ENCODE measurements at places on chromosomes 4 and X.
A peak's percentile ranks its signal among the peaks of the same experiment; 100 is the strongest.

DNA sequence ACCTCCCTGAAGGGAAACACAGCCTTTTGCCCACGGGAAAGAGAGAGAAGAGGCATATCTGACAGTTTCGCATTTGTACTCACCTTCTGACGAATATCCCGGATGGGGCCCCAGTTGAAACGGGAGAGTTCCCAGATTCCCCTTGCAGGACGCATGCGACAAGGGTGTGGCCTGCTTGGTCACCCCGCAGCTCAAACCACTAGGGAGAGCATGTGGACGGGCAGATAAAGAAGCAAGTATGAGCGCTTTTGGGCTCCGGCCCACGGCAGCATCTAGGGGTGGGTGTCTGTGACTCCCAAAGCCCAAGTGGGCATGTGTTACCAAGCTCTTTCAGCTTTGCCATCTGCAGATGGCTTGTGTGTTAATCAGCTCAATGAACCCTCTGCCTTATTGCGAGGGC lies 70.1 kb upstream of the MED14 start:
- DNase-seq, result no peak

DNA sequence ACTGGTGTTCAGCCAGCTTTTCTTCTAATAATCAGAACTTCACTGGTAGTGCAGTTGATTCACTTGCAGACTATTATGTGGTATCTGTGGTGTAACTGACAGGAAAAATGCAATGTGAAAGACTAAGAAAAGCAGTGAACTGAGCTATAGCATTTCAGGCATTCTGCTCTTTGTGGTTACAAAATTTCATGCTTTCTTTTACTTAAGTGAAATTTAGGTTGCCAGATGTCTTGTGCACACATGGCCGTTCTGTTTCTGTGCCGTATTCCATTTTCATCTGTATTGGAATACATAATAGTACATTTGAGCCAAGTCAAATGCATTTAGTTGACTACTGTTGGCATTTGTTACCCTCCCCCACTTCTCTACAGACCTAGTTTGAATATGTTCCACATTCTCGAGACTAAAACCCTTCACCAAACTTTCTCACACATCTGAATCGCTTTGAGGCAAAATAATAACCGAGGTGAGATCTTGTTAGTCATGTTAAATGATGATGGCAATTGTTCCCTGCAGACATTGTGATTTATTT lies 8.2 kb downstream of the RTL3 start:
- no peak for DNase-seq

- no peak for DNase-seq
These were observed 73.3 kb downstream of the CRLF2 start for GRCh38 chrX:1139185-1139500.

GRCh38 chr4:125781651-125782050 lies 466.9 kb downstream of the FAT4 start:
- DNase-seq, result no peak

DNA sequence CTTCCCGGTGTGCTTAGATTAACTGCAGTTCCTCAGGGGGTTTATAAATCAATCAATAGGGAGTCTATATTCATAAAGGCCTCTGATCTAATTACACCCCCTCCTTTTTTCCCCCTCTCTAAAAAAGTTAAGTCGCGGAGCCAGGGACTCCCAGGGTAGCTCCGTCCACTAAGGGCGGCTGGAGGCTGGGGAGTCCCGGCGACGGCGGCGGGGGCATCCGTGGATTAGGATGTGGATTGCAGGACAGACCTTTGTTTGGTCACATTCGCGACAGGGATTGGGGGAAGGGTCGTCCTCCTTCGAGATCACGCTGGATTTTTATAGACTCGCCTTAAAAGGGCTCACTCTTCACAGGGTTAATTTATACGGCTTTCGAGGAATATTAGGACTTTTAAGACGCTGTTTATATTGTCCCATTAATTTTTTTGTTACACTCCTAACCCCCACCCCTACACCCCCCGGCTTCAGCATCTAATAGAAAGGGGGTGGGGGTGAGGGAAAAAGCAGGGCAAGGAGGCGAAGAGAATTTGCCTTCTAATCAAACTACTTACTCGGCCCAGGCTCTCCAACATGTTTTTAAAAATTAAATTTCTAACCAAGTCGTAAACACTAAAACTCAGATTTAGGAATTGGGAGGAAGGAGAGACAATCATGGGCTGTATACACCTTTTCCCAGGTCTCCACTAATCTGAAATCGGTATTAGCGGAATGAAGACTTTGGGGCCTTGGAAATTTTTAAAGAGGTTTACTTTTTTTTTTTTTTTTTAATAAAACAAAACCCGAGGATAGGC lies 8.5 kb downstream of the PITX2 start:
- no peak for DNase-seq

- DNase-seq, result no peak
These were observed 18.2 kb downstream of the RAI2 start for GRCh38 chrX:17842769-17843525.

GRCh38 chr4:128571747-128572146 lies 237.8 kb upstream of the JADE1 start:
- DNase-seq, result no peak

GRCh38 chrX:133834771-133835170 lies 150.6 kb downstream of the GPC3 start:
- DNase-seq, result no peak

DNA sequence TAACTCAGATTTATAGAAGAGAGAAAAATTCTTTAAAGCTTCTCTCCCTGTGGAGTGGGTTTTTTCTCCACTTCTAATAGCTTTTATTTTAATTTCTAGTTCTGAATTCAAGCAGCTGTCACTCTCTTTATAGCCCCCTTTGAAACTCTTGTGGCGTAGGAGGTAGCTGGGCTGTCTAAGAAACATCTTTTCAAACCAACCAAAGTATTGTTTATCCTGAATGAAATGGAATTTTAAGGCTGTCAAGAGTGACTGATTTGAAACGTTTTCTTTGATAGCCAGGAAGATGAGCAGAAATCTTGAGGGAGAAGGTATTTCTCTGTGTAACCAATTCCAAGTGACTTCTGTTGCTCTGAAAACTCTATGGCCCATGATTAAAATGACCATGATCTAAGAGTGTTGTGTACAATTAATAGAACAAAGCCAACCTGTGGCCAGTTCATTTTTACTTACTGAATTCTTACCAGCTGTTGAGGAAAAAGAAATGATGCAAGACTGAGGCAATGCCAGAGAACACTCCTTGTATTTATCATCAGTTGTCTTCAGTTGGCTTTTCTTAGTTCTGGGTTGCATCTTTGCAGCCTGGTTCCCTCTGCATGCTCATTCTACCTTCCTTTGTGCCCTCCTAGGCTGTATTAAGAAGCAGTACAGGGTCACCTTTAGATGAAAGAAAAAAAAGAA lies 298.4 kb downstream of the ARHGAP10 start:
- no peak for DNase-seq

DNA sequence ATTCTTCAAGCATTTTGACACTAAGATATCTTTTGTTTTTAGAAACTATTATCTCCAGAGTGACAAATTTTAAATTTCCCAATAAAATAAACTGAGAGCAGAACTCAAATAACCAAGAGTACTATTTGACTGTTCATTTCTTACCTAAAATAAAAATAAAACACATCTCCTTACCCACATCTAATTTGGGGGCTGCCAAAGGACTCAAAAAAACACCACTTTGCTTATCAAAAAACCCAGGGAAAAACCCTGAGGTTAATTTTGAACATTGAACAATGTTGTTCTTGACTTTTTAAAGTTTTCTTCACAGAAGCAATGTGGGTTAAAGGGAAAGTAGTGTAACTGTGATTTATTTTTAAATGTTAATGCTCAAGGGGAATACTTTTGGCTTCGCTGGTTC lies 243.0 kb upstream of the HHIP start:
- no peak for DNase-seq

DNA sequence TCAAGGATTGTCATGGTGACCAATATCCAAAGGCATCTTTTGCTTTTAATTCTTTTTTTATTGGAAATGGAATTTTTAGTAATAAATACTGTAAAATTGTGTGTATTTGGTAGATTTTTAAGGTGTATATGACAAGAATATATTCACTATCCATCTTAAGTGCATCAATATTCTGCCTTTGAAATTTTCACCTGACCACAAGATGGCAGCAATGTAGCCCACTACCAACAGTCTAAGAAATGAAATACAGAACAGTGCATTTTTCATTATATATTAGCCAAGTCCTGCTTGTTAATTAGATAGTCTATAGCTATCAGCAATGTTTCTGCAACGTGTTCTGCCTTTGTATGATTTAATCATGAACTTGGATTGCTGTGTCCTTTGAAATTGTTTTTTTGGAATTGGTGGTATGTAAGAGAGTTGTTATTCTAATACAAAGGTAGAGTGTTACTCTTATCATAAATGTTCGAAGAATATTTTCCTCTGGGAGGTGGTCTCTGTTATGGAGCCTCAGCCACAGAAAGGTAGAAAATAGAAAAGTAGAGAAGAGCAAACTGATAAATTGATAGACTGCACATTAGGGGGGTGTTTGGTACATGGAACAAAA lies 38.2 kb downstream of the HPGDS start:
- DNase-seq, result no peak

- DNase-seq, result peak; percentile 55
These were observed 5.4 kb upstream of the CCDC120 start for GRCh38 chrX:49053223-49054072.

DNA sequence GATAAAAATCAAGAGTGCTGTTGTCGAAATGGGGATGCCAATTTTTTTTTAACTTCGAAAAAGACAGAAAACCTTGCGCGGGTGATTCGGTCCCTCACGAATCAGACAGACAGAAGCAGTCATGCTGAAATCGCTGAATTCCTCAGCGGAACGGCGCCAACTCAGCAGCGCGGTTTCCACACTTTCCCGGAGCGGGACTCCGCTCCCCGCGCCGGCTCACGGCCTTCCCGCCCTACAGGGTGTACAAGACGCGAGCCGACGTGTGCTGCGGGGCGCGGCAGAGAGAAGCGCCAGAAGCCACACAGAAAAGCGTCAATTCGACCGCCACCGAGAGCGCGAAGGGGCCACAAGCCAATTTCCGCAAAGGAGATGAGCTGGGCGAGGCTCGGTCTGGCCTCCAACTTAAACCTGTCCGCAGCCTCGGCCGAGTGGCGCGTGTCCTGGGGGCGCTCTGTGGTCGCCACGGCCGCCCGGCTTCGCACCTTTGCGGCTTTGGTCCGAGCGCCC lies 1.3 kb downstream of the NEXMIF start:
- peak; percentile 0 for DNase-seq

DNA sequence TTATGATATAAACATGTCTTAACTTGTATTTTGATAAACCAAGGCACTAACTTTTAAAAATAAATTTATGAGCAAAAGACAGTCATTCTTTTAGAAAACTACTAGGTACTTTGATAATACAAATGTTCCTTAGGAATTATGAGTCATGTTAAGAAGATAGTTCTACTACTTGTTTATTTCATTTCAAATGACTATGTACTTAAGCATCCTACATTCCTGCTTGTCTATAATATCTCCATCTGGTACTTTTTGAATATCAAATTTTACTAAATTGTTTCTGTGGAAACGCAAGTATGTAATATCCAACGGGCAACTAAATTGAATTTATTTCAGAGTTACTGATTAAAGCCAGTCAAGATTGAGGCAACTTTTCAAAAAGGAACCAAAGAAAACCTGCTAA lies 61.8 kb downstream of the CAMK2D start:
- DNase-seq, result no peak

GRCh38 chr4:98946359-98946758 lies 17.4 kb upstream of the EIF4E start:
- no peak for DNase-seq

GRCh38 chr4:57378766-57379165 lies 268.6 kb upstream of the IGFBP7 start:
- DNase-seq, result no peak

GRCh38 chr4:112931001-112931400 lies 118.5 kb upstream of the ANK2 start:
- DNase-seq, result no peak

DNA sequence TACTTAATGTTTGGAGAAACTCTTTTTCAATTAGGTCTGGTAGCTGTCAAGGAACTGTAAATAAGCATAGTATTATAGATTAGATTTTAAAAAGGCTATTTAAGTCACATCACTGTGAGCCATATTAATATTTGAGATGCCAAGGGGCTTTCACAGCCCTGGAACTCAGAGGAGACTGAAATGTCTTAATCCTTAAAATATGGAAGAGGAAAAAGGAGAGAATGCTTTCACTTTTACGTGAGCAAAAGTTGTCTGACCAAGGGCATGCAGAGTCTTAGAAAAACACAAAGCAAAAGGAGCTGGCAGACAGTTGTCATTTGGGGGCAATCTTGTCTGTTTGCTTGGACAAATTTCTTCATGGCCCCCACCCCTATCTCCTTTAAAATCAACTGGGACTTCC lies 253.2 kb upstream of the IGFBP7 start:
- no peak for DNase-seq

- no peak for DNase-seq
These were observed 24.5 kb upstream of the CCDC149 start for GRCh38 chr4:24937176-24937916.

DNA sequence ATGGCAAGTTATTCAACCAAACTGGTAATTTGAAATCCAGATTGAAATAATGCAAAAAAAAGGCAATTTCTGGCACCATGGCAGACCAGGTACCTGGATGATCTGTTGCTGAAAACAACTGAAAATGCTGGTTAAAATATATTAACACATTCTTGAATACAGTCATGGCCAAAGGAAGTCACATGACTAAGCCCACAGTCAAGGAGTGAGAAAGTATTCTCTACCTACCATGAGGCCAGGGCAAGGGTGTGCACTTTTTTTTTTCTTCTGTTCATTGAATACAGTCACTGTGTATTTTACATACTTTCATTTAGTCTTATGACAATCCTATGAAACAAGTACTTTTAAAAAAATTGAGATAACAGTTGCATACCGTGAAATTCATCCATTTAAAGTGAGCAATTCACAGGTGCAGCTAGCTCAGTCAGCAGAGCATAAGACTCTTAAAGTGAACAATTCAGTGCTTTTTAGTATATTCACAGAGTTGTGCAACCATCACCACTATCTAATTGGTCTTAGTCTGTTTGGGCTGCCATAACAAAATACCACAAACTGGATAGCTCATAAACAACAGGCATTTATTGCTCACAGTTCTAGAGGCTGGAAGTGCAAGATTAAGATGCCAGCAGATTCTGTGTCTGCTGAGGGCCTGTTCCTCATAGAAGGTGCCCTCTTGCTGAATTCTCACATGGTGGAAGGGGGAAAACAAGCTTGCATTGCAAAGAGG lies 4.8 kb upstream of the MPP1 start:
- DNase-seq, result no peak

DNA sequence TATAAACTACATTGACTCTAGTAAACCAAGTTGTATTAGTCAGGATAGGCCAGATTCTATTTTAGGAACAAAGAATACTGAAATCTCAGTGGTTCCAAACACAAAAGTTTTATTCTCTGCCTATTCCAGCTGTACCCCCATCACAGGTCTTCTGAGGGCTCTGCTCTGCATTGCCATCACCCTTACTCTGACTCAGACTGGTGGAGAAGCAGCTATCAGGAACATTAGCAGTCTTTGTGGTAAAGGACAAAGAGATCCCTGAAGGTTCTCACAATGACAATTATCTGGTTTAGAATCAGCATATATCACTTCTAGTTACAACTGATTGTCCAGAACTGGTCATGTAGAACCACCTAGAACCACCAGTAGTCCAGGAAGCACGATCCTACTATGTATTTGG lies 251.1 kb downstream of the GLUD2 start:
- DNase-seq, result no peak

GRCh38 chrX:37405956-37406355 lies 56.8 kb downstream of the PRRG1 start:
- no peak for DNase-seq

GRCh38 chrX:10085223-10085622 lies 71.6 kb upstream of the CLCN4 start:
- no peak for DNase-seq

All from stimulated activated naive CD4-positive, alpha-beta T cell treated with Interleukin-2 at 50 U/mL for 16 hours (primary cell).